ENCODE measurements at places on chromosomes 5 and 9.

DNA sequence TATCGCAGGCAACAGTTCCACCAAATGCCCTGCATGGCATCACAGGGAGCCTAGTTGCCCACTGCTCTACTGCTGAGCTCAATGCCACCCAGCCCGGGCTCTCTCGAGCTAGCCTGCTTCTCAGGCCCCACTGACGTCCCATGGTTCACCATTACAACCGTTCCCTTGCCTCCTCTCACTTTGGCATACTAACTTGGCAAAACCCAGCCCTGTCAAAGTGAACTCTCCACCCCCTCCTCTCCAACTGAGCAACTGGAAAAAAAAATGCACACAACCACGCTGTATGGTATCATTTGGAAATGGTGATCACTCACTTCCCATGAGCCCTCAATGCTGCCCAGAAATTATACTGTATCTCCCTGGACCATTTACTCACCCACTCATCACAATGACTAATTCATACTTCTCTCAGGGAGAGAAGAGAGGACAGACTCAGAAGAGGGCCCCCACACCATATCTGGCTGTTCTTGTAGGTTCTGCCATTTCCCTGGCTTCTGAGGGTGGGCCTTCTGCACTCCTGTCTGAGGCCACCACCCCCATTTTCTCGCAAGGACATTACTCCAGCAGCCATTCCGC lies 51.4 kb upstream of the RARS1 start:
- no peak for DNase-seq

- no peak for DNase-seq
These were observed 109.9 kb downstream of the RPS23 start for GRCh38 chr5:82168294-82168693.

- DNase-seq, result no peak
These were observed 9.7 kb upstream of the PDCD1LG2 start for GRCh38 chr9:5500441-5501235.

- no peak for DNase-seq
These were observed 12.9 kb upstream of the RHOBTB3 start for GRCh38 chr5:95718203-95718602.

DNA sequence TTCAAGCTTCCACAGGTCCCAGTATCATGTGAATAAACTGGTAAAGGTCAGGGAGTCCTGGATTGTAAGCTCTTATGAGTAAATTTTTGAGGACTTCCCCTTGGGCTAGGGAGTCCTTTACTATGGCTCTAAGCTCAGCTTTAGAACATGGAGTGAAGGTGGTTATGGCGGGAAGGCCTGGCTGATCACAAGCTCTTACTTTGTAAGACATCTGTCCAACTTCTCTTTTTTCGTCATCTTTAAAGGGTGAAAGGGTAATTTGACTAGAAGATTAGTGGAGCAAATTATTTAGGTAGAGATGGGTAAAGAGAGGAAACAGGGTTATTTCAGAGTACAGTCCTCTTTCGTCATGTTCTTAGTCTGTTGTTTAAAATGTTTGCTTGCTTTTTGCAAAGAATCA lies 155.4 kb downstream of the AOPEP start:
- no peak for DNase-seq

- DNase-seq, result no peak
These were observed 1639.4 kb upstream of the C9orf72 start for GRCh38 chr9:29212397-29213387.

GRCh38 chr5:33319151-33319550 lies 121.6 kb upstream of the TARS1 start:
- DNase-seq, result no peak

DNA sequence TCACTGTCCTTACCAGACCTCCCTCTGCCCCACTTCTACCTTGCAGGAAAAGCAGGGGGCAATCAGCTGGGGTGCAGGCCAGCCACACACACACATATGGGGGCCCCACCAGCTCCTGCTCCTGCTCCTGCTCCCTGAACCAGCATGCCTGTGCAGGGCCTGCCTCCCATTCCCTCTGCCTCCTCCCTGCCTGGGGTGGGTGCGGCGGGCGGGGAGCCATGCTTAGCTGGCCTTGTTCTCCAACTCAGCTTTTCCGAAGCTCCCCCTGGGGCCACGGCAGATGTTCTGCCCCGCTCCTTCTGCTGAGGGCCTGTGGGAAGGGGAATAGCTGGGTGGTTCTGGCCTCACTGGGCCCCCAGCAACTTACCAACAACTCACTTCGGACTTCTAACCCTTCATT lies 89.8 kb downstream of the ZNF354C start:
- no peak for DNase-seq
